ENCODE measurements at places on chromosomes 2 and 18.

DNA sequence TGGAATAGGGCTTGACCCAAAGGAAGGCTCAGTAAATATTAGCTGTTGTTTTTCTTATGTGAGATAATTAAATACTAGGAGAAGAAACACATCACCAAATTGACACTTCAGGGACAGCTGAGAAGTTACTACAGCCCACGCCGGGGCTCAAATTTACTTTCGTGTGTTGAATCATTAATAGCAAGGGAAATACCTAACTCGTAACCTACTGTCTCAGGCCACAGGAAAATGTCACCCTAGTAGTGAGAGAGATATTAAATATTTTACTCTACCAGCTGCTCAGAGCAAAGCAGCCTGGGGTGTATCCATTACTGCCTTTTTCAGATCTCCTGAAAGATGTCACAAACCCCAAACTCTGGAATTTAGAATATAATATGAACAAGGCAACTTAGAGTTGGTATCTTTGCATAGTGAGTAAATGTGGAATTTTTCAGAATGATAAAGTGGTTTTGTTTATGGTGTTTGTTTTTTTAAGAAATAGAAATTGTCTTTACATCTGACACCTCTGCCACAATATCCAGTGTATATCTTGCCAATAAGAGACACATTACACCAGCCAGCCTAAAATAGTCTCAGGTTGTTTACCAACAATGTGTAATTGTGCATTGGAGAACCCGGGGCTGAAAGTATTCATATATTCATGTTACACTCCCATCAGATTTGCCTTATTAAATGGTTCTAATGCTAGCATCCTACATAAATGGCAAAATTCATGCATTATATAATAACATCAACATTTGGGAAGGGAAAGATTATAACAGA is 48.4 kb downstream of the ATP8B1 start:
- no peak for DNase-seq

DNA sequence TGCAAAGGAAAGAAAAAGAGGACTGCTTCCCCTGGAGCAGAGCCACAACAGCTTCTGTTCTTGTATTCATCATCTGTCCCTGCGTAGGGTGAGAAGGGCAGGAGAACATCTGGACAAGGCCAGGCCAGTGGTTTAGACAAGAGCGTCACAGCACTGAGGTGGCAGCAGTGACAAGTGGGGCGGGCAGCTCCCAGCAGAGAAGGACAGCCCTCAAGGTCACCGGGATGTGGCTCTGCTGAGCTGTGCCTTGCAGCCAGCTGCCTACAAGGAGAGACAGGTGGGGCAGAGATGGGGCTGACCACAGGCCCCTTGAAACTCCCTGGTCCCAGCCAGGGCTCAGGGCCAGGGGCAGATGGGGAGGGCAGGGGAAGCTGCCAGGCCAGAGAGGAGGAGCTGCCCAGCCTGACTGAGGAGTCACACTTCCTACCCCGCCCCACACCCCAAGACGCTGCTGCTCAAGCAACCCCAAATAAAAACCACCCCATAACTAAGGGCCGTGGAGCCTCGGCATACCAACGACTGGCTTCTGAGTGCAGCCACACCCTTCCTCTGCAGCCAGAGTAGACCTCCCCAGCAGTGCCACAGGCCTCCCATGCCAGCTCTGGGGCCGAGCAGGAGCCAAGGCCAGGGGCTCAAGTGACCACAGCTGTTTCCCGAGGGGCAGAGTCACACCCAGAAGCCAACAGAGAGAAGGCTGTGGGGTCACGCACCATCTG is 5.4 kb downstream of the RAB11FIP5 start:
- no peak for DNase-seq

- DNase-seq = no peak
Observed at GRCh38 chr2:42252464-42252863, 83.3 kb downstream of the EML4 start.

DNA sequence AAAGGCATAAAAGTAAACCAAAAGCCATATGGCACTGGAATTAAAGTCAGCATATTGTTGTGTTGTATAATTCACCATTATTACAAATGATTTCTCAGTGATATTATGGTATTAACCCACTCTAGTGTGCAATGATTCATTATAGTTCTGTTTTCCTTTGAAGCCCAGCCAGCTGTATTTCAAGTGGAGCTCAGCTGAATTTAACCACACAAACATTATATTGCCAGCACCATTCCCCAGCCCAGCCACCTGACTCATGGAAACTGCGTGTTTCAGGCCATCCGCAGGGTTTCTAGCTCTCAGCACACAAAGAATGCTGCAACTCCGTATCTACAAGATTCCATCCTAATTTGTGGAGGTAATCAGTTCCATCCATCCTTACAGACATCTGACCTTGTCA is 166.8 kb upstream of the CHAC2 start:
- DNase-seq = no peak

DNA sequence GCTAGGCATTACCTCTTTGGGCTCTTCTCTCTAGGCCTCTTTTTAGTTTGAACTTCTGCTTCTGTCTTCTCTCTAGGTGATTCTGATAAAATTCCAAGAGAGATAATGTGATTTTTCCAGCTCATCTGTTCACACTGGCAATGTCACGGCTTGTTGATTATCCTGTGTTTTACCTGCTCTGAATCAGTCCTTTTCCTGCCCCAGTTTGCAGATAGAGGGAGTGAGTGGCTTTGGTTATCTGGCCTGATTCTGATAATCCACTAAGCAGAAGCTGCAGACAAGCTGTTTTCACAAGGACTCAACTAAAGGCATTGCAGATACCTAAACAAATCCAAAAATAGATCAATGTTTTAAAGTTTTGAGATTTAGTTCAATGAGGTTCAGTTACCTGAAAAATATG is 111.9 kb downstream of the DCC start:
- DNase-seq = no peak

GRCh38 chr2:13696601-13697000 is 935.9 kb upstream of the LRATD1 start:
- no peak for DNase-seq

DNA sequence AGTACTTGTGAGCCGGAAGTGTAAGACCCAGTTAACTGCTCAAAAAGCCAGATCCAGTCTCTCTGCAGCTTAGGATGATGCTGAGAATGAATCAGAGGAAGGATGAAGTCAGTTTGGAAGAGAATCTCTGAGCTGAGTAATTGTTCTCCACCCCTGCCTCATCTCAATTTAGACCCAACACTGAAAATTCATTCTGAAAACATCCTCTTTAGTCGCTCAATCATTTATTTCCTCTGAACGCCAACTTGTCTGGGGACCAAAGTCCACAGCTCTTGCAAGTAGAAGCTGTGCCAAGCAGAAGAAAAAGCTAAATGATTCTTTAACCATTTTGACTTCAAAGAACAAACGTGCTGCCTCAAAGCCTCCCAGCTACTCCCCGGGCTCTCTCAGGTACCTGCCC is 177.1 kb upstream of the KLHL29 start:
- DNase-seq = no peak

GRCh38 chr18:13279181-13280069 is 60.9 kb downstream of the LDLRAD4 start:
- no peak for DNase-seq

DNA sequence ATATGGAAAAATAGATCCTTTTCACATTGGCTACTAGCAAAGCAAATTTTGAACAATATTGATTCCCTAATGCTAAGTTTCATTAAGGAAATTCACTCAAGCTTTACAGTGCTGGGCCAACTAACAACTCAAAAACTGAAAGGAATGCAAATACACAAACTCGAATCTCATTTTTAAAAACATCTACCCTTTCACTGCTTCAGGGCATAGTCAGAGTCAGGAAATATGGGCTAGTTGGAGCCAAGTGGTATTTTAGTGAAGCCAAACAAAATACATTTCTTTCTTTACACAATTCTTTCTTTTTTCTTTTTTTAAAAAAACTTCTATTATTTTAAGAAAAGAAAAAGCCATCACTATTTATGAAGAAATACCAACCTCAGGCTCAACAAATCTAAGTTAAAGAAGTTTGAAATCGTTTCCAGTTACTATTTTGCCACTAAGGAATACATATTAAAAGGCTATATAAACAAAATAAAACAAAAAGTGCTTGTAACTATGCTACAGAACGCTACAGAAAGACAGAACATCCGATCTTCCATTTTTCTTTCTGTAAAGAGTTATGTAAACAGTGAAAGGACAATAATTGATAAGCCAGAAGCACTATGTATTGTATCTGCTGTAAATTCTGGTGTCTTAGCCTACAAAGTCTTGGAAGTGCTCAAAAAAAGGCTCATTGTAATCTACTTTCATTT is 113.6 kb upstream of the STK17B start:
- no peak for DNase-seq

DNA sequence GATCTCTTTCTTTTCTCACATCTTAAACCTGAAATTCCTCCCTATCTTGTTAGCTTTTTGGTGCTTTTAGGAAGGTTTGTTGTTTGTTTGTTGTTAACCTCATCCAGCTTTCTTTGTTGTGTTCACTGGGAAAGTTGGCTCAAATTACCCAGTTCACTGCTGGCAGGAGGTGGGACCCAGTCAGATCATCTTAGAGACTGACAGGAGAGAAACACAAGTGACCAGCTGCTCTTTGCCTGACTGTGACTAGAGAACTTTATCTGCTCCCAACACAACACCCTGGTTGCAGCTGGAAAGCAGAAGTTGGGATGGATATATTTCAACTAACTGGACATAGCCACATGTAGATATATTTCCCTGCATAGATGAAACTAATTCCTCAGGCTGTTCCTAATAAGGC is 10.0 kb downstream of the MAPK4 start:
- no peak for DNase-seq

DNA sequence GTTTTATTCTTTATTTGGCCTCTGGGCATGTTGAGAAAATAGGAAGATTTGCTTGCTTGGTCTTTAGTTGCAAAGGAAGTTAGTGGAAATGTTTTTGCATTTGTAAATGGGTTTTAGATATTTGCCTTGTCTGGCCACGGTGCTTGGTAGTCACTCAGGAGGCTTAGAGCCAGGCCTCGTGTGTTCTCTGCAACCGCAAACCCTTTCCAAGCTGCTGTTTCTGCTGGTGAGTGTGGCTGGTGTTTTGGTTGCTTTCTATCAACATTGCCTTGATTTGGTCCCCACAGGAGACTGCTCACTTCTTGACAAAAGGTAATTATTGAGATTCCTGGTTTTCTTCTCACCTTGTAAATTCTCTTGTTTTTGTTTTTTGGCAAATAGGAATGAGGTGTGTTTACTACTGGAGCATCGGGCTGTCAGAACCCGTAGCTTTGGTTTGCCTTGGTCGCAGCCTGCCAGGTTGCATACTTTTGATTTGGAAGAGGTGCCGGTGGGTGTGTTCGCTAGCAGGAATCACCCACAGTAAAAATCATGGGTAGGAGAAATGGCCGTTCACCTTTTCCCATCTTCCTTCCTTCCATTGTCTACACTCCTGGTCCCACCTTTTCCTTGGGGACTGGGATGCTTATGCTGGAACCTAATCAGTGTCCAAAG is 15.8 kb downstream of the ASAP2 start:
- DNase-seq = no peak

GRCh38 chr18:45522371-45522770 is 92.9 kb upstream of the SLC14A2 start:
- no peak for DNase-seq

DNA sequence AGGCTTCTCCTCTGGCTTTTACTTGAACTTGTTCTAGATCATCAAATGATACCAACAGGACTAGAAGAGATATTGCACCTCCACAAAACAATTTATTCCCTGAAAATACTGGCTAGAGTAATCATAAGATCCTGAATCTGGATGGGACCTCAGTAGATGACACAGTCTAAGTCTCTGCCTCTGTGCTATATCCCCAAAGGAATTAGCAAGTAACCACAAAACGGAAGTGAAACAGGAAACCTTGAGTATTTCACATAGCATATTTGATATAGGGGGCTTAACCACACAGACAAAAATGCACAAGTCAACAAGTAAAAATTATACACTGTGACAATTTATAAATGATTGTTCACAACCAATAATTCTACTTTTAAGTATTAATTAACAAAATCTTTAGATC is 456.9 kb upstream of the TNP1 start:
- no peak for DNase-seq

DNA sequence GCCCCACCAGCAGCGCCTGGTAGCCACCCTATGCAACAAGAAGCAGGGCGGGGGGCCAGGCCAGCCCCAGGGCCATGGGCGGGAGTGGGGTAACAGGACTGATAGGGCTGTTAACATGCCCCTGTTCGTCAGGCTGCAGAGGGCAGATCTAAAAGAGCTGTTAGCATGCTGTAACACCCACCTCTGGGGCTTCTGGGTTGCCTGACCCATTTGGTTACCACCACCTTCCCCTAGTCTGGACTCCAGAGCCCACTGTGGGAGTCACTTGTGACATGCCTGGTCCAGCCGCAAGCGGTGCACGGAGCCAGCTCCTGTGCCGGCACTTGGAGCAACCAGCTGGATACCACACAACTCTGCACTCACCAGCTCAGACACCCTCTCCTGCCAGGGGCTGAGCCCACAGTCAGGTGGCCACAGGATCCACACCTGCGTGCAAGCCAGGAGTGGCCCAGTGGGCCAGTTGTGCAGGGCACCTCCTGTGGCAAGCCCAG is 2.1 kb downstream of the METTL8 start:
- DNase-seq = no peak

DNA sequence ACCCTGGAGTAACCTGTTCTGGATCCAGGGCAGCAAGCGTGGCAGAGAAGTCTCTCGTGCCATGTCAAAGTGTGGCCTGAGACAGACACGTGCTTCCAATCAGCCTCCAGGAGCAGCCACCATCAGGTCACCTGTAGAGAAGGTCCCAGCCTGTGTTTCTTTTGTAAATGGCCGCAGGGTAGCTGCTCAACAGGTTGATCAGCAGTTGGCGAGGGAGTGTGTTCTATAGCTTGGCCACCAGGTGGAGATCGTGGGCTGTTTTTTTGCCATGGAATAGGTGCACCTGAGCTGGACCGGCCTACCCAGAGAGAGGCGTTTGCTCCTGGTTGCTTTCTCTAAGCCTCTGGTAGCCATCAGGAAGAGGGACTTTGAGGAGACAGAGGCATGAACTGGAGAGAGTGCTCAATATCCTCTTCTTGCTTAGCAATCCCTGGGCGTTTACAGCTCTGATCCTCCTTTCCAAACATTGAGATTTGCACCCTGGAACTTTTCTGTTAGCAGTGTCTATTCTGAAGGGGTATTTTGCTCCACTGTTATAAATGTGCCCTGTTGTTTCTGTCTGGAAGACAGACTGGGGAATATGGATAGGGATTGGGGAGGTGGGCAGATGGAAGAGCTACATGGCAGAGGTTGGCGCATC is 34.2 kb upstream of the EN1 start:
- DNase-seq = peak; percentile 42

- DNase-seq = no peak
Observed at GRCh38 chr18:58996131-58996641, 131.5 kb downstream of the ZNF532 start.

GRCh38 chr18:2312440-2312839 is 258.9 kb downstream of the METTL4 start:
- no peak for DNase-seq

DNA sequence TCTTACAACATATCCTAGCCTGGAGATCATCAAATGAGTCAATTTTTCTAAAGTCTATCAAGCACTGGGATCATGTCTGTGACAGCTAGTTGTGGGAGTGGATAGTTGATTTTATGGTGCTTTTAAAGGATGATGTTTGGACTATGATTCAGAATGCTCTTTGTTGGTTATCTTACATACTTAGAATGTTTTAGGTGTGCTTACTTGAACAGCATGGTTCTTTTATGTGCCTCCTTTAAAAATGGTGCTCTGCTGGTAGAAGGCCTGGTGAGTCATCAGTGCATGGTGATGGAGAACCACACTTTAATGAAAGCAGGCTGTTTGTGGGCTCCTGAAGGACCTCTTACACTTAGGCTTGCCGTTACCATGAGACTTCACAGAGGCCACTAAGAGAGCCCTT is 682.7 kb upstream of the FANCL start:
- DNase-seq = no peak

All from right renal cortex interstitium (tissue), 3 donors.